ENCODE measurements at places on chromosomes 1 and 21.

- DNase-seq: no peak
Measured at GRCh38 chr21:18049461-18049860, 195.2 kb upstream of the CHODL start.

- DNase-seq: no peak
Measured at GRCh38 chr1:223029985-223030769, 112.9 kb downstream of the TLR5 start.

DNA sequence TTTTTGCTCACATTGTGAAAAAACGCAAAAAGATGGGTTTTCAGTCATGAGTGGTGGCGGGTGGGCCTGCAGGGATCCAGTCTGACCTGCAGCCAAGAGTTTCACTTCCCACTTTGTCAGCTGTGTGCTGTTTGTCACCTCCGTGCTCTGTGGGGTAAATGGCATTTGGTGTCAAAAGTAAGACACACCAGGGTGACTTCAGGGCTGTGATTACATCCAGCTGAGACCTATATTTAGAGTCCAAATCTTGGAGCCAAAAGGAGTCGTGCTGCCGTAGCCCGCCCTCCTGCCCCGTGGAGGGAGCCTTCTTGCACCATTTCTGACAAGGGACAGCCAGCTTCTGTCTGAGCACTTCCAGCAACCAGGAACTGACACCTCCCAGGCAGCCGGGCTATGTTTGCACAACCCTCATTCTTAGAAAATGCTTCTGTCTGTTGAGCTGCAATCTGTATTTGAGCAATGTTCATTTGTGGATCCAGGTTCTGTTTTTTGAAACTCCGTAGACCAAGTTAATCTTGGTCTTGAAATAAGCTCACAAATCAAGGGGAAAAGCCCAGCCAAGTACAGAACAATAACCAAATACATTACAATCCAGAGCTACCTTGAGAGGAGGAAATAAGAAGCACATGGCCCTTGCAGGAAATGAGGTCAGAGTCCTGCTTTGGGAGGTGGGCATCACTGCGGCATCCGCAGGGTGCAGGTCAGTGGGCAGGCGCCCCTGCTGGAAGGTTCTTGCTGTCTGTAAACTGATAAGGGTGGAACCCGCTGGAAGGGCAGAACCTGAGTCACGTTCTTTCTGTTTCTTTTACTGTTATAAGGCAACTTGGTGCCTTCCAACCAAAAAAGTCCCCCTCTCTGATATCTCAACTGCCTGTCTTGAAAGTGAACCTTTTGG is 14.4 kb downstream of the ABCG1 start:
- DNase-seq: peak; percentile 18

DNA sequence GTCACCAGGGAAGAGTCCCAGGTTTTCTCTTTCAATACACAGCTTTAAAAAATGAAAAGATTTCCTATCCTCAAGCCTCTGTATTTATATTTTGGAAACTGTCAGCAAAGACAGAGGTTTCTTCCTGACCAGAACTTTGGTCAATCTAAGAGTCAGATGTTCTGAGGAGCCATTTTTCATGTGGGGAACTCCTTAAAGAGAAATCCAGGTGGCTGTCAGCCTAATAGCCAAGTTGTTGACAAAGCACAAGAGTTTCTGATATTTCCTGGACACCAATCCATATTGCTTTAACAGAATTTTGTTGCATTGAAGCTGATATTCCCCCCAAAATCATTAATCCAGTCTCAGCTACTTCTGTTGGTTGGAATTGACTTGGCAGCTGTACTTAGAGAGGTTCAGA is 318.6 kb upstream of the NFIA start:
- DNase-seq: no peak

DNA sequence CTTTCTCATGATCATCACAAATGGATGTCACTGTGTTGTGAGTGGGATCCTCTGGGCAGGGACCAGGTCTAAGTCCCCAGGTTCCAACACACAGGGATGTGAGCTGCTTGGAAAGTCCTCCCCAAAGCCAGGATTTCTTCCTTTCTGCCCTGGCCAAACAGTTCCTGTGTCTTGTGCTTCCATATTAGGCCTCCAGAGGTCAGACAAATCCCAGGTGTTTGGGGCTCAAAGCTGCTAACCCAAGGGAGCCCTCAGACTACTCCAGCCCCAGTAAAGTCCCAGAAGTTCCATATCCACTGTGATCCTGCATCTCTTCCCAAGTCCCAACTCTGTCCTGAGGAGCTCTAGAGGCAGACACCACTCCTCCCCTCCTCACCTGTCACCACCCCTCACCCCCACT is 27.7 kb upstream of the MAGOH start:
- no peak for DNase-seq

GRCh38 chr1:203178083-203178482 is 2.5 kb upstream of the MYBPH start:
- DNase-seq: peak; percentile 6

- DNase-seq: no peak
Measured at GRCh38 chr1:5267603-5268235, 613.3 kb downstream of the AJAP1 start.

GRCh38 chr1:206739411-206740076 is 31.0 kb upstream of the IL19 start:
- DNase-seq: no peak

- DNase-seq: no peak
Measured at GRCh38 chr1:161739865-161740566, 9.6 kb upstream of the DUSP12 start.

GRCh38 chr1:221689138-221689537 is 52.8 kb downstream of the DUSP10 start:
- DNase-seq: no peak

GRCh38 chr1:94753171-94753972 is 66.8 kb upstream of the SLC44A3 start:
- no peak for DNase-seq

- no peak for DNase-seq
Measured at GRCh38 chr1:184387069-184387475, 243 bp downstream of the C1orf21 start.

DNA sequence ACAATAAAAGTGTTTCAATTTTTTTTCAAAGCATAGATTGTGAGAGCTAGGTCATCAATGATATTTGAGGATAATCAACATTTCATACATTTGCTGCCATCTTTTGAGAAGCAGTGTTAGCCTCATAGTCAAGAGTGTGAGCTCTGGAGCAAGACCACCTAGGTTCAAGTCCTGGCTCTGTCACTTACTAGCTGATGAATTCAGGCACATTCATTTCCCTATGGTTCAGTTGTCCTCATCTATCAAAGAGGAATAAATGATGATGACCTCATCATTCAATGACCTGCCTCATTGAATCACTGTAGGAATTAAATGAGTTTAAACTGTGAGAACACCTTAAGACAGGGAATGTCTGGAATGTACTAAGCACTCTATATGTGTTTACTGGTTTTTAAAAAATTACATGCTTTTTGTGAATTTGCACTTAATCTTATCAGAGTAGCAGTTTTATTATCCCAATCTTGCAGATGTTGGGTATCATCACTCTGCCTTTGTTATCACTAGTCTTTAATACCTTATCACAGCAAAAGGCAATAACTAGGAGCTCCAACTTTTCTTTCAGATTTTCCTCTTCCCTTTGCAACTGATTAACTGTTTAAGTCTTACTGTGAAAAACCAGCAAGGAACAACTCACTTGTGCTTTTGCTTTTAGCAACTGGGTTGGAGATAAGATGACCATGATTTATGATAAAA is 47.4 kb downstream of the SLC30A10 start:
- DNase-seq: no peak

DNA sequence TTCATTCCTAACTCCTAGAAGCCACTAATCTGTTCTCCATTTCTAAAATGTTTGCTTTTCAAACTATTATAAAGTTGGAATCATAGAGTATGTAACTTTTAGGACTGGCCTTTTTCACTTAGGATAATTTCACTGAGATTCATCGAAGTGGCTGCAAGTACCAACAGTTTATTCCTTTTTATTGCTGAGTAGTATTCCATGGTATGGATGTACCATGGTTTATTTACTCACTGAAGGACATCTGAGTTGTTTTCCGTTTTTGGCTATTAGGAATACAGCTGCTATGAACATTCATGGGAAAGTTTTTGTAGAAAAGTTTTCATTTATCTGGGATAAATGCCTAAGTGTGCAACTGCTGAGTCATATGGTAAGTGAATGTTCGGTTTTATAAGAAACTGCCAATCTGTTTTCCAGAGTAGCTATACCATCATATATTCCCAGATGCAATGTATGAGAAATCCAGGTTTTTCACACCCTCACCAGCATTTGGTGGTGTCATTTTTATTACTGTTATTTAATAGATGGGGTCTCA is 66.3 kb downstream of the SLC27A3 start:
- DNase-seq: no peak

DNA sequence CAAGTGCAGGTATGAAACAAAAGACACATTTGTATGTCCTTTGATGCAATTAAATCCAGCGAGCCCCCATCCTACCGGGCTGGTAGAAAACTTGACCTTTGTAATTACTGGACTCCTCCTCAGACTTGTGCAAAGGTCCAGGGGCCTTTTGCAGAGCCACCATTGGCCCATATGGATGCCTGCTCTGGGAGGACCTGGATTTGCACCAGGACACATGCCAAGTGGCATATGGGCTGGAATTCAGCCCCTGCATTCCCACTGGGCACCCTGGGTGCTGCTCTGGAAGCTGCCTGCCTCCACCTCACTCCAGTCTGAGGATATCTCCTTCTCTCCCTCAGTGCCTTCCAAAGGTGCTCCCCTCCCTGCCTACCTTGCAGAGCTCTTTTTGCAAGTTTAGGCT is 36.0 kb downstream of the LACTBL1 start:
- DNase-seq: no peak

DNA sequence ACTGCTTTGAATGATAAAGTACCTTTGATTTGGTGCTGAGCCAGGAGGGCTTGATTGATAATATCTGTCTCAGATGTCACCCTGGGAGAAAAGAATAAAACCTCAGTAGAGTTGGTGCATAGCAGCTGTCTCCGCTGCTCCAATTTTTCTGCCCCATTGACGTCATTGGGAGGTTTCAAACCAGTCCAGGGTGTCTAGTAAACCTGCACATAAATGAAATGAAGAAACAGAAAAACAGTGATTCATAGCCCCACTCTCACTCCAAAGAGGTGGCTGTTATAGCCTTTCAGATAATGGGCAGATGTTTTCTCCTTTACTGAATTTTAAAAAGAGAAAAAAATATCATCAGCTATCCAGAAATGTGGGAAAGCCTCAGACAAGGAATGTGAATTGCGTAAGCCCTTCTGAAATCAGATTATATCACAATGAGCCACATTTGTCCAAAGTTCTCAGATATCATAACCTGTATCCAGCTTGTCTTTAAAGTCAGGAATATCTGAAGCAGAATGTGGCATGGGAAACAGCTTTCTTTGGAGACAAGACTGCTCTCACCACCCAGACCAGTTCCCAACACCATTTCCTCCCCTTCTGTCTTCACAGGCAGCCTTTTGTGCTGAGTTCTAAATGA is 351.3 kb upstream of the SGIP1 start:
- DNase-seq: peak; percentile 59

- DNase-seq: no peak
Measured at GRCh38 chr1:247540581-247540980, 4.3 kb upstream of the OR2C3 start.

GRCh38 chr1:22471610-22472009 is 20.0 kb downstream of the ZBTB40 start:
- DNase-seq: no peak

DNA sequence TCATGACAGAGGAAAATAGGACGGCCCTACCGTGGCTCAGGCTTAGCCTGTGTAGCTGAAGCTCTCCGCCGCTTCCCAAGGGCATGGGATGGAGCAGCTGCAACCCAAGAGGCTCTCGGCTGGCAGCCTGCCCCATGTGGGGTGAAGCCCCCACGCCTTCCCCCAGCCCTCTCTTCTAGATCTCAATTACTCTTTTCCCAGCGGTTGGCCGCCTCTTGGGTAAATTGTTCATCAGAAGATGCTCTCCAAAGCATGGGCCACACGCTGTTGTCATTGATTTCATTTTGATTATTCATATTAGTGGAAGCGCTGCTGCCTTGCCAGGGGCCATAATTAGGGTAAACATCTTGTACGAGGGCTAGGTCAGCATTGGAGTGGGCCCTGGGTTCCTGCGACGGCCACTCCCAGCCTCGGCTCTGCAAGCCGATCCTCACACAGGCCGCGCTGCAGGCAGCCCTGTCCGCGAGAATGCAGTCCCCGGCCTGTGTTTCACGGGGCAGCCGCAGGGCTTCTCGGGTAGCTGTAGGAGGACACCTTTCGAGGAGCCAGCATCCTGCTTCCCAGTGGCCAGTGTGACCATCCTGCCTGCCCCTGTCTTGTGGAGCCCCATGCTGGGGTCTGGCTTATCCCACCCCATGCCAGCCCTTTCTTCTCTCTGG is 114.4 kb upstream of the VAMP3 start:
- no peak for DNase-seq

DNA sequence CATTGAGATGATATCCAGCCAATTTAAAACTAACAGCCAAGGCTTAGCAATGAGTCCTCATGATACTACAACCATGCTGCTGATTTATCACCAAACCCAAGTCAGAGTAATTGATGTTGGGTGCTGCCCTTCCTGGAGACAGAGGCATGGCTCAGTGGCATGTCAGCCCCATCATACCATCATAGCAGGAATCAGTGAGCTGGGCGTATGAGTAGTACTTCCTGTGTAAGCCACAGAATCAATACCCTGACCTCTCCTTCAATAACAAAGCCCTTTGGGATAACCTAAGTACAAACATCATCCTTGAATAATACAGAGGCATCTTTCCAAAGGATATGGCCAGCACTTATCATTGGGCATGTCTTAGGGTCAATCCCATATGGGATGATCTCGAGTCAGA is 3.0 kb upstream of the LCE1E start:
- DNase-seq: no peak

- no peak for DNase-seq
Measured at GRCh38 chr1:11722538-11722937, 13.4 kb upstream of the AGTRAP start.

DNA sequence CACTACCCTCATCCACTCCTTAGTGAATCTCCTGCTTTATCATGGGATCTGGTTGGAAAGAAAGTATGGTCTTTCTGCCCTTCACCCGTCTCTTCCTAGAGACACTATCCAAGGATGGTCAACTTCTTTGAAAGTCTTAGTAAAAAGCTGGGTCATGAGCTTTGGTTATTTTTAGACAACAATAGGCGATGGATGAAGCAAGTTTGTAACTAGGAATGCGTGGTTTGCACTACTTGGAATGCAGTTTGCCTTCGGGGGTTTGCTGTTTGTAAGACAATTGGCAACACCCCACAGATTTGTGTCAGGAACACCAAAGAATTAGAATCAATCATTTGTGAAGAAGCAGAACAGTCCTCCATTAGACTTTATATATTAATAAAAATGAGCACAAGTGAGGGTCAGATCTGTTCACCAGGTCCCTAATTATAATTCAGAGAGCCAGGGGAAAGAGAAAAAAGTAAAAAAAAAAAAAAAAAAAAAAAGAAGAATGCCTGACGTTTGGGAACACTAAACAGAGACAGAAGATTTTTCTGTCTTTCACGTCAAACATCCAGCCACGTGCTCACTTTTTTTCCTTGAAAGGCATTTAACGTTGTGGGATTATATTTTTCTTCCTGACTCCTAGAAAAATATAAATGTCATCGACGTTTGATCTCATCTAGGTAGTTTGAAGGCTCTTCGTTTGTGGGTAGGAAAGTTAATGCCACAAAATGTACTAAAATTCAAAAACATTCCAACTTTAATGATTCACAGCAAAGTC is 60.7 kb upstream of the BTG3 start:
- DNase-seq: no peak

GRCh38 chr1:8862528-8862927 is 16.0 kb downstream of the ENO1 start:
- DNase-seq: no peak
